ENCODE measurements at places on chromosomes 6 and 20. TPM values are rescaled to one million over a fixed set of nuclear protein-coding genes. Genes with fewer than 3 reads are reported as not detected.

GRCh38 chr6:31010393-31011060, at the start of gene MUC22:
MUC22 (plus strand) TSS chr6:31010474; CDS start chr6:31010707, 233 bp downstream.
- DNase-seq, result no peak

DNA sequence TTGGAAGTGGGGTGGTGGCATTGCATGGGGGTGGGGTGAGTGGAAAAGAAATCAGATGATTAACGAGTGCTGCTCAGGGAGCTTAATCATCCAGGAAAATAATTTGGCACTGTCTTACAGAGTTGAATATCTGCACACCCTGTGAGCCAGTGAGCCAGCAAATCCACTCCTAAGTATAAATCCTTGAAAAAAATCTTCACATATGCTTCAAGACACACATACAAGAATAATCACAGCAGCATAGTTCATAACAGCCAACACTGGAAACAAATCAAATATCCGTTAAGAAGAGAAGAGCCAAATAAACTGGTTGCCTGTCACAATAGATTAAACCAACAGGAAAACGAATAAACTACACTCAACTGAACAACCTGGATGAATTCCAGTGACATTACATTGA, 62.8 kb downstream of the SAMD3 start:
- no peak for DNase-seq

DNA sequence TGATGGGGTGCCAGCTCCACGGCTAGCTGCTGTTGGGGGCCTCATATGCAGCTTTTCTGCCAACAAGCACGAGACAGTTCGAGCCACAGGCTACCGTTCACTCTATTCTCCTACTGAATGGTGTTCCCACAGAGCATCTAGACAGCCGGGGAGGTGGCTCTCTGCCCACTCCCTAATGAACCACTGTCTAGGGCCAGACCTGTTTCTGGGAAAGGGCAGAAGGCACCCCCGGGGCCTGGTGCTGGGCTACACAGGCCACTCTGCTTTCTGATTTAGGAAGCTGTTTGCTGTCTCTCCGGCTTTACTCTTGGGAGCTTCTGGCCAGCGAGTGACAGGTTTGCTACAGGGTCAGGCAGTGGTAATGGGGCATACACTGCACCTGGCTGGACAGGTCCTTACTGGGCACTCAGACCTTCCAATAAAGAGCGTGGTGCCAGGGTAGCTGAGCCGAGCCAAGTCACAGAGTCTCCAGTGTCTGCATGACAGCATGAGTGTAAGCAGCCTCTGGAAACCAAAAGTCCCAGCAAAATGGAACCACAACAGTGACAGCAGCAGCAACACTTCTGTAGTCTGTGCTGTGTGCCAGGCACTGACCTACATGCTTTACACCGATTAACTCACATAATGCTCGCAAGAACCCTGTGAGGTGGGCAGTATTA, 8.4 kb downstream of the CCDC167 start:
- DNase-seq, result no peak

BNIP5 gene
- total RNA-seq, result 0.13 TPM

IL20RA gene
- total RNA-seq, result 0.08 TPM

GRCh38 chr20:36117638-36118037, 36.9 kb upstream of the EPB41L1 start:
- no peak for DNase-seq

DNA sequence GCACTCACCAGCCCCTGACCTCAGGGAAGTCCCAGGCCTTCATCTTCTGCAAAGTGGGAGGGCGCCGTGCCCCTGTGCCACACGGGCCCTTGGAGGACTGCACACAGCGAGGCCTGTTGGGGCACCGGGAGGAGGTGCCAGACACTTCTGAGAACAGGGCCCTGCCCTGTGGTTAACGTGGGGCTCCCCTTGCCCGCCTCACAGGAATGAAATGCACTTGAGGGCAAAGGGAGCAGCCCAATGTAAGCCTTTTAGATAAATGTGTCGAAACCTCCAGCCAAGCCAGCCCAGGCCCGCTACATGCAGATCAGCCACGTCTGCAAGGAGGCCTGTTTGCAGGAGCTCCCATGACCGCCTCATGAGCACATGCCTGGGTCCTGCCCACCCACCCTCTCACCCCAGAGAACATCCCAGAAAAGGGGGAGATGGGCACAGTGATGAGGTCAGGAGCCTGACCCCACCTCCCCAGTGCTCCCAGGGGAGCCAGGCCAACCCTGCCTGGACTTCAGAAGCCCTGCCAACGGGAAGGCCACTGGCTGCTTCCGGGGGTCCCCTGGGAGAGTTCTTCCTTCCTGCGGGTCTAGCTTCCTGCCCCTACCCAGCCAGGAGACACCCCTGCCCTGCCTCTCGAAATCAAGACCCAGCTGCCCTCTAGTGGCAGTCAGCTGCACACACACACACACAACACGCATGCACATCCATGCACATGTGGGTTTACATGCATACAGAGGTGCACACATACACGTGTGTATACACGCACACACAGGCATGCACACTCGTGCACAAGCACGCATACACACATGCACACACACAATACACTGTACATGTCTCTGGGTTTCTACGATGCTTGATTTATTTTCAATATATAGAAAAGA, 178.7 kb downstream of the TAF4 start:
- DNase-seq, result no peak

ARMH2 gene
- total RNA-seq, result not detected

DNA sequence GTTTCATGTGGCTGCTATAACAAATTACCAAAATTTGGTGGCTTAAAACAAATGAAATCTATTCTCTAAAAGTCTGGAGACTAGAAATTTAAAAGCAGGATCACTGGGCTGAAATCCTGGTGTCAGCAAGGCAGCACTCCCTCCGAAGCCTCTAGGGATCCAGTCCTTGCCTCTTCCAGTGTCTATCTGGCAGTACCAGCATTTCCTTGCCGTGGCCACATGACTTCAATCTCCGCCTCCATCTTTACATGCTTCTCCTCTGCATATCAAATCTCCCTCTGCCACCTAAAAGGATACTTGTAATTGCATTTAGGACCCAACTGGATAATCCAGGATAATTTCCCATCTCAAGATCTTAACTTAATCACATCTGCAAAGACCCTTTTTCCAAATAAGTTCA, 30.2 kb downstream of the ARHGAP18 start:
- DNase-seq, result no peak

DNA sequence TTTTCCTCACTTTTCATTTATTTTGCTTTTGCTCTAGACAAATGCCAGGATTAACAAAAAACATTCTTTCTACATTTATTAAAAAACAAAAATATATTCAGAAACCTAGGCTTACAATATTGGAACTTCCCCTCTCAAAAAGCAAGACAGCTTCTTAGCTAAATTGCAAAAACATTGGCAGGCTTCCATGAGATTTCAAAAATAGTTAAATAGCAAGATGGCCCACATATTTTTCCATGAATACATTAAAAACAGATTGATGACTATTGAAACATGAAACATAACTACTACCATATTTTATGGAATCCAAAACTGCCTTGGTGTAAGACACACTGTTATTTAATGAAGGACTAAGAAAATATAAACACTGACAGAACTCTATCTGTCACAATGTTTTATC, 92.0 kb downstream of the LY86 start:
- DNase-seq, result no peak

GRCh38 chr6:84770521-84770920, 6.1 kb upstream of the TBX18 start:
- DNase-seq, result no peak

Measured in GM12878 (cell line).